ENCODE measurements at places on chromosomes 13 and 19.

- no peak for DNase-seq
These were observed 23.0 kb downstream of the HS6ST3 start for GRCh38 chr13:96112936-96113335.

- no peak for DNase-seq
These were observed 110.3 kb downstream of the KDM4B start for GRCh38 chr19:5079071-5079774.

GRCh38 chr13:30882026-30882850 is 23.8 kb upstream of the MEDAG start:
- no peak for DNase-seq

- DNase-seq, result no peak
These were observed 10.7 kb downstream of the PIBF1 start for GRCh38 chr13:72792640-72793039.

- no peak for DNase-seq
These were observed 5.5 kb downstream of the ZBTB7A start for GRCh38 chr19:4061178-4061682.

DNA sequence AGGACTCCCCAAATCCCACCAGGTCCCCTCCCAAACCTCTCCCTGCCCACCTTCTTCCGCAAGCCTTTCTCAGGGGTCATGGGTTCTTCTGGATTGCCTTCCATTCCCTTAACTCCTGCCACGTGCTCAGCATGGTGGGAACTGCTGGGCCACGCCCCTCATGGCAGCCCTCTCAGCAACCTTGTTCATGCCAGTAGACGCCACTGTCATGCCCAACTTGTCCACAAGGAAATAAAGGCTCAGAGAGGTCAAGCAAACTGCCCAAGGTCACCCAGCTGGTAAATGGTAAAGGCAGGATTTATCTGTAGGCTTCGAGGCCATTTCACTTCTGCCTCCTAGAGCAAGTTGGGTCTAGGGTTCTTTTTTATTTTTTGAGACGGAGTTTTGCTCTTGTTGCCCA is 10.9 kb downstream of the PRAM1 start:
- DNase-seq, result no peak

- DNase-seq, result peak; percentile 83
These were observed 47.4 kb downstream of the ZFP14 start for GRCh38 chr19:36331353-36332228.

Data from chondrocyte (in vitro differentiated cells).